ENCODE measurements at places on chromosomes 4 and X. TPM values are rescaled to one million over a fixed set of nuclear protein-coding genes. Genes with fewer than 3 reads are reported as not detected.

DNA sequence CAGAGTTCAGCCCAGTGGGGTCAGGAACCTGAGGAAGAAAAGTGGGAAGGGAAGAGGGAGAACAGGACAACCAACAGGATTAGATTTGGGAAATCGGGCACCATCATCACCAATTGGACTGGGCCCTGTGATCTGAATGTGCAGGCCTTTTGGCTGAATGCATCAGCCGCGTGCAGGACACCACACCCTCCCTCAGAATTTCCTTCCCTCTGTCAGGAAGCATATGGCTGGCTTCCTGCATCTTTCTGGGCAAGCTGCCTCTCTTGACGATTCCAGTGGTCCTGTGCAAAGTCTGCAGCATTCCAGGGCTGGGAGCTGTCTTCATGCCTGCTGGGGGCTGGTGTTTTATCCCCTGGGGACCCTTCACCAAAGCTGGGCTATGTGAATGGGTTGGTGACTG lies 16.4 kb downstream of the MAGEA4 start:
- DNase-seq, result no peak
- H3K27ac ChIP-seq, result no peak overlapping the region
- no peaks in the 10 kb centered on the region for H3K4me1 ChIP-seq
- no peak overlapping the region for H3K4me3 ChIP-seq

GRCh38 chr4:32477518-32477917 lies 1757.3 kb downstream of the PCDH7 start:
- H3K27ac ChIP-seq, result no peak overlapping the region
- H3K4me3 ChIP-seq, result no peak overlapping the region
- no peaks in the 10 kb centered on the region for H3K27me3 ChIP-seq
- H3K36me3 ChIP-seq, result no peaks in the 10 kb centered on the region
- no peaks in the 10 kb centered on the region for H3K4me1 ChIP-seq
- no peak for DNase-seq

GRCh38 chr4:6221851-6222760 lies 21.8 kb upstream of the JAKMIP1 start:
- no peaks in the 10 kb centered on the region for H3K36me3 ChIP-seq
- H3K4me1 ChIP-seq, result no peaks in the 10 kb centered on the region
- H3K27ac ChIP-seq, result no peak overlapping the region

- no peaks in the 10 kb centered on the region for H3K27me3 ChIP-seq
- peaks cover 46% of the 10 kb centered on the region for H3K4me1 ChIP-seq
Observed at GRCh38 chr4:73417973-73418372, 13.9 kb downstream of the ALB start.

The OPN1MW3 gene
- total RNA-seq, result not detected

The MAGEE2 gene
- not detected for total RNA-seq

GRCh38 chr4:38734446-38734845 lies 48.3 kb downstream of the TLR10 start:
- H3K27me3 ChIP-seq, result no peaks in the 10 kb centered on the region
- no peaks in the 10 kb centered on the region for H3K36me3 ChIP-seq
- no peak for DNase-seq
- no peak overlapping the region for H3K27ac ChIP-seq
- H3K4me3 ChIP-seq, result no peak overlapping the region

DNA sequence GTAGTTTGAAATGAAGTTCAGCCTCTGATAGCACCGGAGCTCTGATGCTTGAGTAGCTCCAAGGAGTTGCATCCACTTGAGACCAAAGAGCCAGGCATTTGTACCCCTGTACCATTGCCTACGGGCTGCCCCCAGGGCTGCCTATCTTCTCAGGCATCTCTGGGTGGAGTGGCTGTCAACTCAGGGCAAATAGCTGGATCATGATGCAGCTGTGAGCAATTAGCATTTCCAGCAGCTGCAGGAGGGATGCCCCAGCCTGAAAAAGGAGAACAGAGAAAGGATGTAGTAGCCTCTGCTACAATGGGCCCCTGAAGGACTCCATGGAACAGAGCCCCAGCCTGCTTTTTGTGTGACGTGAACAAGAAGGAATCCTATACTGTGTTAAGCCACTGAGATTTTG lies 492.6 kb downstream of the BCOR start:
- no peak for DNase-seq
- H3K4me1 ChIP-seq, result no peaks in the 10 kb centered on the region
- H3K27ac ChIP-seq, result no peak overlapping the region
- H3K27me3 ChIP-seq, result no peaks in the 10 kb centered on the region

DNA sequence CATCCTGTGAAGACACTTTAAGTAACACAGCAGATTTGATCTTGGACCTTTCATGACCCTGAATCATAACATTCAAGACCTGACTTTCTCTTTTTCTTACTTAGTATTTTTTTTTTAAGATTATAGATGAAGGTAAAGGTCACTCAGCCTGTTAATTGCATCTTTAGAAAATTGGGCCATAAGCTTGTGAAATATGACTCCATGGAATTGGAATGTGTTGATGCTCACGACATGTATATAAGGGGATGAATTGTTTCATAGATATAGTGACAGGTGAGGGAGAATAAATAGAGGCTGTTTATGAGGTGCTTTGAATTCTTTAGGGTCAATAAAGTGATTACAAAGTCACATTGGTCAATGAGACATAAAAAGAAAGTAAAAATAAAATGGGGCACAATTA lies 27.7 kb upstream of the HS3ST1 start:
- H3K4me1 ChIP-seq, result no peaks in the 10 kb centered on the region
- H3K36me3 ChIP-seq, result no peaks in the 10 kb centered on the region
- DNase-seq, result no peak
- no peak overlapping the region for H3K27ac ChIP-seq
- no peaks in the 10 kb centered on the region for H3K27me3 ChIP-seq

GRCh38 chr4:53656421-53656981 lies 65.2 kb upstream of the LNX1 start:
- H3K4me3 ChIP-seq, result no peak overlapping the region
- H3K36me3 ChIP-seq, result no peaks in the 10 kb centered on the region
- DNase-seq, result no peak
- no peaks in the 10 kb centered on the region for H3K27me3 ChIP-seq
- H3K27ac ChIP-seq, result no peak overlapping the region

DNA sequence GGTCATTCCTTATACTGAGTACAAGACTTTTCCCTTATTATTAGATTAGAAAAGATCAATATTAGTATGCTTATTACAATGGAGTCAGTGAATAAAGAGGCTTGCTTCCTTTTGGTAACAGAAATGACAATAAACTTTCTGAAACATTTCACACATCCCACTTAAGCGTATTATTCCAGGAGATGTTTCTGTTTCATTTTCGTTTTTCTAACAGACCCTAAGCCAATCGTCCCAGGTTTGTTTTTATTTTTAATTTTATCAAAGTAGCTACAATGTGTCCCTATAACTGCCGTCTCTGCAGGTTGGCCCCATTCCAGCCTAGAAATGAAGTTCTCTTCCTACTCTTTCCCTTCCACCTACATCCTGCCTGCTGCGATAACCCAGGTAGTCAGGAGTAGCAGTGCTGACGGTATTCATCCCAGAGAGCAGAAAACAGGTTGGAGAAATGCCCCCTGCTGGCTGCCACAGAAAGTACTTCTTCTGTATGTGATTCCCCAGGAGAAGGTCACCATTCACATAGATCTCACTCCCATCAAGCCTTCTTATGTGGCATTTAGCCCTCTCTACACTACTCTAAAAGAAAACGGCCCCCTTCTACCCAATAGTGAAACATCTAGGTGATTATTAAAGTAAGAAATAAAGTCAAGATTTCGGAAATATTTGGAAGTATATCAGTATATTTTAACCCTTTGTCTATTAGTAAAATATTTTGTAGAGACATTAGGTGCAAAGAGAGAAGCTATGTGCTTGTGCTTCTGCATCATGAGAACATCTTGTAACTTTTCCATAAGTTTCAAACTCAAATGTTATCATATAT lies 40.4 kb downstream of the ENPEP start:
- no peaks in the 10 kb centered on the region for H3K27me3 ChIP-seq
- no peaks in the 10 kb centered on the region for H3K36me3 ChIP-seq
- H3K4me1 ChIP-seq, result peaks cover 8% of the 10 kb centered on the region
- no peak overlapping the region for H3K27ac ChIP-seq
- H3K4me3 ChIP-seq, result peak overlapping the region; percentile 50

GRCh38 chrX:39337451-39337850 lies 536.2 kb downstream of the MID1IP1 start:
- no peaks in the 10 kb centered on the region for H3K4me1 ChIP-seq
- no peaks in the 10 kb centered on the region for H3K36me3 ChIP-seq
- H3K27ac ChIP-seq, result no peak overlapping the region
- no peak overlapping the region for H3K4me3 ChIP-seq
- DNase-seq, result no peak
- H3K27me3 ChIP-seq, result no peaks in the 10 kb centered on the region

- no peaks in the 10 kb centered on the region for H3K4me1 ChIP-seq
- H3K27ac ChIP-seq, result no peak overlapping the region
- H3K36me3 ChIP-seq, result no peaks in the 10 kb centered on the region
- no peak overlapping the region for H3K4me3 ChIP-seq
- DNase-seq, result no peak
Observed at GRCh38 chrX:5780821-5781220, 447.8 kb downstream of the NLGN4X start.

DNA sequence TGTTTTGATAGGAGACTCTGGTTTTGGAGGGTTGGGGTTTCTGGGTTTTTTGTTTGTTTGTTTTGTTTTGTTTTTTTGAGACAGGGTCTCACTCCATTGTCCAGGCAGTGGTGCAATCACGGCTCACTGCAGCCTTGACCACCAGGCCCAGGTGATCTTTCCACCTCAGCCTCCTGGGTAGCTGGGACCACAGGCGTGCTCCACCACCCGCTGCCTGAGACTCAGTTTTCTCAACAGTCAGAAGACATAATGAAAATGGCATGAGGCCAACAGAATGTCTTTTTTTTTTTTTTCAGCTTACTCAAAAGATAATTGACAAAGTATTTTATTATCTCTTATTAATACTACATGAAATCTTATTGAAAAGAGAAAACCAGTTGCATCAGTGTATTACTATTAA lies 32.4 kb downstream of the TNIP2 start:
- DNase-seq, result no peak
- H3K27me3 ChIP-seq, result no peaks in the 10 kb centered on the region
- H3K27ac ChIP-seq, result no peak overlapping the region
- peaks cover 10% of the 10 kb centered on the region for H3K36me3 ChIP-seq
- H3K4me3 ChIP-seq, result no peak overlapping the region
- H3K4me1 ChIP-seq, result no peaks in the 10 kb centered on the region

GRCh38 chr4:76476571-76476970 lies 41.5 kb downstream of the SHROOM3 start:
- no peak overlapping the region for H3K27ac ChIP-seq
- DNase-seq, result no peak
- H3K4me3 ChIP-seq, result no peak overlapping the region
- no peaks in the 10 kb centered on the region for H3K4me1 ChIP-seq

GRCh38 chrX:107448625-107448997 lies 841 bp upstream of the FRMPD3 start:
- H3K27me3 ChIP-seq, result peaks cover 4% of the 10 kb centered on the region
- no peaks in the 10 kb centered on the region for H3K36me3 ChIP-seq
- DNase-seq, result no peak
- no peak overlapping the region for H3K27ac ChIP-seq

The ARL9 gene
- total RNA-seq, result not detected

DNA sequence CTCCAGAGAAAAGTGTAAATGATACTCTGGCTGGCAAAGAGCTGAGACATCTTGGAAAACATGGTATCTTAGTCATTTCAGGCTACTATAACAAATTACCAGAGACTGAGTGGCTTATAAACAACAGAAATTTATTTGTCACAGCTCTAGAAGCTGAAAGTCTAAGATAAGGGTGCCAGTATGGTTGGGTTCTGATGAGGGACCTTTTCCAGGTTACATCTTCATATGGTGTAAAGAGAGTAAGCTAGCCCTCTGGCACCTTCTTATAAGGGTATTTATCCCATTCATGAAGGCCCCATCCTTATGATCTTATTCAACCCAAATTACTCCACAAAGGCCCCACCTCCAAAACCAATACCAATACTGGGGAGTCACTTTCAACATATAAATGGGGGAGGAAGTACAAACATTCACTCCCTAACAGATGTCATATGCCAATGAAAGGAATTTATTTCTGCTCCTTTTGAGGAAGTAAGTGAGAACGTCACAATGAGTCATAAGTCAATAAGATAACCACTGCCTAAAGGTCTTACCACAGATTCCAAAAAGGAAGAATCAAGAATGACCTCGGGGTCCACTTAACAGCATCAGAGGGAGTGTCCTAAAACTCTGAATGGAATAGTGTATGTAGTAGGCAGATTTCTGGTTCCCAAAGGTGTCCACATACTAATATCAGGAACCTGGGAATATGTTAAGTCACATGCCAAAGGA lies 246.6 kb downstream of the OPHN1 start:
- no peaks in the 10 kb centered on the region for H3K36me3 ChIP-seq
- H3K27ac ChIP-seq, result no peak overlapping the region
- no peaks in the 10 kb centered on the region for H3K4me1 ChIP-seq
- H3K4me3 ChIP-seq, result no peak overlapping the region
- no peaks in the 10 kb centered on the region for H3K27me3 ChIP-seq

DNA sequence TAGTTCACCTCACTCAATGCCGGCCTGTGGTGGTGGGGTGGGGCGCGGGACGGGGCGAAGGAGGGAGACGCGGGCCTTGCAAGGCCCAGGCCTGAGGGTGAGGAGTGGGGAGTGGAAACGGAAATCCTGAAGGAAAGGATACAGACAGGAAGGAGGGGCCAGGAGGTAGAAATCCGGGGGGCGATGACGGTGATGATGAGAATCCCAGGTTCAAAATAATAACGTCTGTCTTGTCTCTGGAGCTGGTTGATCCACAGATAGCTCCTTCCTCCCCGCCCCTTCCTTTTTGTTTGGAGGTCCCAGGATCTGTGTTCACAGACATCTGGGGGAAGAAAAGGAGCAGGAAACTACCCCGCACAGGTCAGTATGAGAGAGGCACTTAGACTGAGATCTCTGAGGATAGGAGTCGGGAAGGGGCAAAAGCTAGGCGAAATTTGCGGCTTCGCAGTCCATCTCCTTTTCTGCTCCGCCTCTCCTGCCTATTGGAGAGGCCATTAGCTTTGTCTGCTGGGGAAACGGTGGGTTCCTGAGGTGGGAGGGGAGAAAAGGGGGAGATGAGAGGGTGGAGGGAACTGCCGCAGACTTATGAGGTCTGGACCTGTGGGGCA lies 746 bp downstream of the TCEAL7 start:
- no peaks in the 10 kb centered on the region for H3K27me3 ChIP-seq
- no peaks in the 10 kb centered on the region for H3K36me3 ChIP-seq
- H3K4me3 ChIP-seq, result no peak overlapping the region
- DNase-seq, result no peak
- no peak overlapping the region for H3K27ac ChIP-seq
- no peaks in the 10 kb centered on the region for H3K4me1 ChIP-seq

The RAB9A gene
- 23.1 TPM for total RNA-seq

- no peaks in the 10 kb centered on the region for H3K27me3 ChIP-seq
- H3K4me1 ChIP-seq, result no peaks in the 10 kb centered on the region
- no peak for DNase-seq
Observed at GRCh38 chr4:80963051-80963450, 67.5 kb upstream of the BMP3 start.

The GUCY1A1 gene
- total RNA-seq, result not detected

The EDA2R gene
- total RNA-seq, result 9.3 TPM

GRCh38 chr4:87882861-87883260 lies 50.1 kb downstream of the MEPE start:
- no peak overlapping the region for H3K4me3 ChIP-seq
- no peak for DNase-seq
- H3K36me3 ChIP-seq, result no peaks in the 10 kb centered on the region
- H3K4me1 ChIP-seq, result peaks cover 23% of the 10 kb centered on the region

- no peak for DNase-seq
- no peaks in the 10 kb centered on the region for H3K36me3 ChIP-seq
- no peak overlapping the region for H3K27ac ChIP-seq
- no peak overlapping the region for H3K4me3 ChIP-seq
- no peaks in the 10 kb centered on the region for H3K27me3 ChIP-seq
Observed at GRCh38 chrX:57137501-57137900, 304 bp upstream of the SPIN2A start.

All from HepG2 (cell line).